Activated B cell treated with CpG ODN at 0.5 μM for 24 hours (primary cell): ENCODE measurements at places on chromosomes 1 and 21. TPM values are rescaled to one million over a fixed set of nuclear protein-coding genes. Genes with fewer than 3 reads are reported as not detected.

- H3K4me1 ChIP-seq, result no peaks in the 10 kb centered on the region
- no peak overlapping the region for H3K4me3 ChIP-seq
- no peak for DNase-seq
- H3K27ac ChIP-seq, result no peak overlapping the region
Measured at GRCh38 chr1:70963374-70963773, 84.2 kb downstream of the PTGER3 start.

The S100A9 gene
- total RNA-seq, result 2.6 and 4.0 TPM in 2 replicates

The RIPPLY3 gene
- not detected in 2 replicates for total RNA-seq

The TNNI3K gene
- total RNA-seq, result not detected in 2 replicates

The KCNK2 gene
- not detected in 2 replicates for total RNA-seq

The GPR157 gene
- total RNA-seq, result 6.2 and 7.0 TPM in 2 replicates

DNA sequence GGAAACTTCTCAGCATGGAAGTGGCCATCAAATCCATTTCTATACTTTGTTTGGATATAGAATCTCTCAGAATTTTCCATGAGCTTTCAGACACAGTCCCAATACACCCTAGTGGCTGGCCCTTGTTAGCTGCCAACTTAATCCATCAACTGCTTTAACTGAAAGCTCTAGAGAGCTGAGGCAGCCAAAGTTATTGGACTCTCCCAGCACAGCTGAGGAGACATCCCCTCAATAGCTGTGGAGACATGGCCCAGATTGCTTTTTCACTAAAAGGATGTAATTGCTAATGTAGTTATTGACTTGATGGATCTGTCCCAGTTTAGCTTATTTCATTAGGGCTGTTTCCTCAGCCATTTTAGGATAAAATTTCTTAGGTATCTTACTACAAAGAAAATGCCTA lies 94.8 kb upstream of the PRMT6 start:
- no peak overlapping the region for H3K4me3 ChIP-seq
- H3K27me3 ChIP-seq, result peaks cover 2% of the 10 kb centered on the region
- H3K36me3 ChIP-seq, result no peaks in the 10 kb centered on the region
- H3K4me1 ChIP-seq, result no peaks in the 10 kb centered on the region
- H3K27ac ChIP-seq, result no peak overlapping the region
- DNase-seq, result no peak

- H3K27me3 ChIP-seq, result peaks cover 10% of the 10 kb centered on the region
- no peak overlapping the region for H3K4me3 ChIP-seq
- no peak for DNase-seq
- peaks cover 3% of the 10 kb centered on the region for H3K4me1 ChIP-seq
- no peaks in the 10 kb centered on the region for H3K36me3 ChIP-seq
- no peak overlapping the region for H3K27ac ChIP-seq
Measured at GRCh38 chr1:117689997-117690625, 84.3 kb downstream of the TENT5C start.
